OCI-LY7 (cell line): ENCODE measurements at places on chromosomes 7 and 10. TPM values are rescaled to one million over a fixed set of nuclear protein-coding genes. Genes with fewer than 3 reads are reported as not detected.

- no peak for DNase-seq
These were observed 11.8 kb upstream of the CXCL12 start for GRCh38 chr10:44396671-44397191.

TCTN3 gene
- total RNA-seq, result 14.4 and 18.1 TPM in 2 replicates

- no peak for DNase-seq
These were observed 578.5 kb upstream of the MKI67 start for GRCh38 chr10:128704716-128705115.

DNA sequence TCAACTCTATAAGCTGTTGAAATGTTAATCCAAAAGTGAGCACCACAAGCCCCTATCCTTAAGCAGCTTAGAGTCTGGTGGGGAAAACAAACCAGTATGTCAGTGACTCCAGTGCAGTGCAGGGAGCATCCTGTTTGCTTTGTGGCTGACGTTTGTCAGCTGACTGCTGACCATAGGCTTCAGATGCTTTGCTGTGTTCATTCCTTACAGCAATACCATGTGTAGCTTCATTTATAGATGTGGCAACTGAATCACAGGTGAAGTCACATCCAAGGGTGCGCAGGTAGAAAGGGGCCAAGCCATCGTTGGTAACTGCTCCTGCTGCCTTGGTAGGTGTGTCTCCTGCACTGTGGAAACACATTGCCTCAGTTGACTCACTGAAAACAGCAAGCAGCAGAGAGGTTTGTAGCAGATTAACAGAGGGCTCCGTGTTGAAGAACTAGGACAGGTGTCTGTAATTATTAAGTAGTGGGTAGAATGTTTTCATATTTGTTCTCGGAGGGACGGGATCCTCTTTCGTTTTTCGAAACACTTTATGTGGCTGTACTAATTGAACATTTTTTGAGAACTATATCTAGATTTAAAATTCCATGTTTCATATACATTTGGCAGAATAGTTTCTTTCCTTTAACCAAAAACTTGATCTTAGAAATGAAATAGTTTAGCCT, 2.0 kb downstream of the INSIG1 start:
- DNase-seq, result peak; percentile 20

ATOH7 gene
- total RNA-seq, result 0.21 TPM in 1 of 2 replicates, not detected in the other

- no peak for DNase-seq
These were observed 259.4 kb downstream of the STK31 start for GRCh38 chr7:23969443-23969842.

- DNase-seq, result no peak
These were observed 23.6 kb upstream of the ING3 start for GRCh38 chr7:120926943-120927346.

DNA sequence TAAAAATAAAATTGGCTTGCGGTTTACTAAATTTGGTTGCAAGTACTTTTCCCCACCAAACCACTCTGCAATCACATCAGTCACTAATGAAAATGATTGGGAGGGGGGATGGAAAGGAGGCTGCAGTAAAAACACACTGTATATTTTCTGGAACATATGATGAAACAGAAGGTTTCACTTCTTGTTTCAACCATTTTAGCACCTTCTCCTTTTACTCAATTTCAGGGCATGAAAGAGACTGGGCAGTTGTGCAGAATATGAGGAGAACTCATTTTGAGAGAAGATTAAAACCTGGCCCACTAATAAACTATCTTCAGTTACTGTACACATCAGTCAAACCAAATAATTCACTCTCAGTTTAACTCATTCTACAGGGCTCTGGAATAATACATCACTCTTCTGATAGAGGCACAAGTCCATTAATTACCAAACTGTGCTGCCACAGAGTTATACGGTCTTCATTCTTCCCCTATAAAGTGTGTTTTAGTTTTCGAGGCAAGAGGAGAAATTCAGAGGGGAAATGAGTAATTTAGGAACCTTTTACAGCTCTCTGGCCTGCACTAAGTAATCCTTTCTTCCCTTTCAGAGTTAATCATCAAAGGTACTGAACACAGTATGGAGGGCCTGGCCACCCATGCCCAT, 25.5 kb downstream of the JAZF1 start:
- DNase-seq, result peak; percentile 84

FIS1 gene
- 93.4 and 102 TPM in 2 replicates for total RNA-seq

DNA sequence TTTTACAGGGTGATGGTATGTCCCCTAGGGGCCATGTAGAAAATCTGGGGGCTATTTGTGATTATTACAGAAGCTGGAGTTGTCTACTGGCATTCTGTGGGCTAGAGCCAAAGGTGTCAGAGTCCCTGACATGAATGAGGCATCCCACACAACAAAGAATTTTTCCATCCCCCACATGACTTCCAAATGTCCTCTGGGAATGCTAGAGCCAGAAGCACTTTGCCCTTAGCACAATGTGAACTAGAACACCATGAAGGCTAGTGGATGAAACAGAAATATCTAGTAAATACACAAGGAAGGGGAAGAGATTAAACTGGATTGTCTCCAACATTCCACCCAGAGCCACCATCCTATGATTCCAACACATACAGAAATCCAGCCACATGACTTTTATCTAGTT, 46.9 kb downstream of the FAM13C start:
- DNase-seq, result no peak

DNA sequence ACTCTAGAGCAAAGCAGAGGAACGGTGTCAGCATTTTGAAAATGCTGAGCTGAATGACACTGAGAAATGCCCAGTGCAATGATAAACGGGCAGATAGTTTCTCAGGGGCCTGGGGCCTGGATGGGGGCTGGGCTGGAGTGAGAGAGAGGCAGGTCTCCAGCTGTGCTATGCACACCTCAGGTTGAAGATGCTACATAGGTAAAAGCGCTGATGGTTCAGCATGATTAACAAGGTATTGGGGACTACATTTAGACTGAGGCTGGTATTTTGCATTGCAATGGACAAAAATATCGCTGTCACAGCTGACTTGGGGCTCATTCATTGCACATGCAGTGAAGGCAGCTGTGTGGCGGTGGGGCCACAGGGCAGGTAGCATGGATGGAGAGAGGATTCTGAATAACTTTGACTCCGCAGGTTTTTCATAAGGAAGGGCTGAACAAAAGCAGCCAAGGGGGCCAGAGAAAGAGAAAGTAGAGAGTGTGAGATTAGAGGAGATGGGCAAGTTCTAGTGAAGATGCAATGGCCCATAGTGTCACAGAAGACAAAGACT, 290.8 kb upstream of the ZNF32 start:
- DNase-seq, result peak; percentile 73
